Stimulated activated CD4-positive, alpha-beta T cell treated with anti-CD3 and anti-CD28 coated beads, Interleukin-4, amount 100 ng/mL, for 24 hours (primary cell): ENCODE measurements at places on chromosomes 5 and 9.

DNA sequence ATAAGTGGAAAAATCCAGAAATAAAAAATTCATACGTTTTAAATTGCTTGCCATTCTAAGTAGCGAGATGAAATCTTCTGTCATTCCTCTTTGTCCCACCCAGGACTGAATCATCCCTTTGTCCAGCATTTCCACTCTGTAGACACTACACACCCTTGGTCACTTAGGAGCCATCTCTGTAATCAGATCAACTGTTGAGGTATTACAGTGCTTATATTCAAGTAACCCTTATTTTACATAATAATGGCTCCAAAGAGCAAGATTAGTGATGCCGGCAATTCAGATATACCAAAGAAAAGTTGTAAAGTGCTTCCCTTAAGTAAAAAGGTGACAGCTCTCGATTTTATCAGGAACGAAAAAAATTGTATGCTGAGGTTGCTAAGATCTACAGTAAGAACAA lies 60.4 kb downstream of the TRIM36 start:
- DNase-seq, result no peak

GRCh38 chr9:124254261-124254682 lies 3.5 kb upstream of the NEK6 start:
- DNase-seq, result peak; percentile 68

- no peak for DNase-seq
Observed at GRCh38 chr9:14383294-14383693, 69.4 kb upstream of the NFIB start.

DNA sequence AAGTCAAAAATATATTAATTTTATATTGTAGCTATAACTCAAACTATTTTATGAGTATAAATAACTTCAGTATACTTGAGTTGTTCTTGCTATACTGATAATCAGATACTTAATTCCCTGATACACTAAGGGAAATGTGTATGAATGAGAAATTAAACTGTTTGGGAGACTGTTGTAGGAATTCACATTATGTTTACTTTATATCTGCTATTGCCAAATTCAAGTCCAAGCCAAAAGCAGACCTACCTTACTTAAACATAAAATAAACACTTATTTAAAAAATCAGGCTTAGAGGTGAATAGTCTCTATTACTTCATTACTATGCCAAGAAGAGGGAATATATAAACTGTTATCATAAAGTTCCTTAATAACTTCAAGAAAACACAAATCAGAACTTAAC lies 13.2 kb downstream of the NR3C1 start:
- DNase-seq, result no peak

GRCh38 chr5:120703918-120704587 lies 240.0 kb downstream of the PRR16 start:
- no peak for DNase-seq

- no peak for DNase-seq
Observed at GRCh38 chr5:165258197-165258771, 1752.9 kb downstream of the MAT2B start.
